ENCODE measurements at places on chromosomes 5 and 9.

- DNase-seq = no peak
Observed at GRCh38 chr5:73387149-73387591, 61.4 kb downstream of the FOXD1 start.

DNA sequence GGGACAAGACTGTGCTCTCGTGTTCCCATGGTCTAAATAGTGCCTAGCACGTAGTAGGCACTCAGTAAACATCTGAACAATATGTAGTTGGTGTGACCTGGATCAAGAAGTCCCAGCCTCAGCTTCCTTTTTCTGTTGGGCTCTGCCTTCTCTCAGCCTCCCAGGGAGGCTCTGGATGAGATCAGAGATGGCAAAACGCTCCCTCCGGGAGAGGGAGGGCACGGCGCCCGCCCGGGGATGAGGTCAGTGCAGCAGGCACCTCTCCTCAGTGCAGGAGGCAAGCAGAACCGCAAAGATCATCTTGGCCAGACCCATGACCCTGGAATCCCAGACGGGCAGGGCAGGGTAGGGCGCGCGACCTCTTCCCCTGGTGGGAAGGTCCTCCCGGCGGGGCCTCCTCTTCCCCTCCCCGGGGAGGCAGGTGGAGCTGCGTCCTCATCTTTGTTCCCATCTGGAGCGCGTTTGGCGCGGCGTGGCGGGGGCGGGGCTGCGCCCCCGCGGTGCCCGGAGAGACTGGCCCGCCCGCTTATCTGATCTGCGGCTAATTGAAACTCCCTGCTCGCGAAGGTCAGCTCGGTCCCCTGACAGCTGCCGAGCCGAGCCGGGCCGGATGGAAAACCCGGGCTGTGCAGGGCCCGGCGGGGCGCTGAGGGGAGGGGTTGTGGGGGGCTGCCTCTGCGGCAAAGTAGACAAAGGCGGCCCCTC, 60.9 kb downstream of the CXXC5 start:
- DNase-seq = no peak

DNA sequence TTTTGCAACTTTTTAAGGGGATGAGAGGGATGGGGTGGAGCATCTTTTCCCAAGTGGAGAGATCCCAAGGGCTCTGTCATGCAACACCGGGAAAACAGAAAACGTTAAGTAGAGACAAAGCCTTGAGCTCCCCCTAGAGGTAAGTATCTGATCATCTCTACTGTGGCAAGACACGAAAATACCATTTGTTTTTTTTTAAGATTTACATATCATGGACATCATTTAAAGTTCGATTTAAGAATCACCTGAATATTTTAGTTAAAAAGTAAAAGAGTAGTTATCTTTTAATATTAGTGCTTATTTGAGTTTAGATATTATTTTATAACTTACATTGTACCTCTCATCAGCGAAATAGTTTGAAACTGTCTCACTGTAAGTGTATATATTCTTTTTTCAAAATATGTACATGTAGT, 200.4 kb downstream of the LRRC70 start:
- no peak for DNase-seq

GRCh38 chr9:135771401-135772051, 69.5 kb downstream of the KCNT1 start:
- no peak for DNase-seq

GRCh38 chr9:107693625-107694326, 204.2 kb upstream of the KLF4 start:
- no peak for DNase-seq

GRCh38 chr5:120108586-120109248, 355.4 kb upstream of the PRR16 start:
- DNase-seq = no peak

GRCh38 chr5:142151436-142152383, 43.1 kb downstream of the NDFIP1 start:
- no peak for DNase-seq

DNA sequence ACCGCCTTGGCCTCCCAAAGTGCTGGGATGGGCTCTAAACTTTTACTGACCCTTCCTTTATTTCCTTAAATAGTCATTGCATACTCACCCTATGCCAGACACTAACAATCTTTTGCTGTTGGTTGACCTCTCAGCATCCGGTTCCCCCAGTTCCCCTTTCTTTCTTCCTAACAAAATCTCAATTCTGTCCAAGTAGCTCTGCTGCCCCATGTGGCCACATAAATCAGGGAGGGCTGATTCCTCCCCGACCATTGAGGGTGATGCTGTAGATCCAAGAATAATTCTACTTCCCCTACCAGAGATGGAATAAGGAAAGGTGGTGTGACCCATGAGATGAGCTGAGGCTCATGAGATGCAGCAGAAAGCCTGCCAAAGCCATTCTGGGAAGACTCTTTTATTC, 315.3 kb upstream of the MSX2 start:
- DNase-seq = no peak

- no peak for DNase-seq
Observed at GRCh38 chr5:149762958-149763630, 33.0 kb downstream of the PPARGC1B start.

DNA sequence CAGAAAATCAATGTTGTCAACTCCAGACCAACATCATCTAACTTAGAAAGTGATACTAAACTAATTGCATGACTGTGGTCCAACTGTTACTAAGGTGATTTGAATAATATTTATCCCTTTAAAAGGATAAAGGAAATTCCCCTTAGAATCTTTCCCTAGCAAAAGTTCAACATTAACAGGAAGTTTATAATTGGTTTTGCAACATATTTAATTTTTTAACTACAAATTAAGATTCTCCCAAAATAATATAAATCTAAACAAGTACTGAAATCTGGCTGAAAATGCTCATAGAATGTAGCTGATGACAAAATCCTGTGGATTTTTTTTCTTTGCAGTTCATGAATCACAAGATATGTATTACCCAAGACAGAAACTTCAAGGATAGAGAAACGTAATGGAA, 151.4 kb downstream of the LPAR1 start:
- no peak for DNase-seq

DNA sequence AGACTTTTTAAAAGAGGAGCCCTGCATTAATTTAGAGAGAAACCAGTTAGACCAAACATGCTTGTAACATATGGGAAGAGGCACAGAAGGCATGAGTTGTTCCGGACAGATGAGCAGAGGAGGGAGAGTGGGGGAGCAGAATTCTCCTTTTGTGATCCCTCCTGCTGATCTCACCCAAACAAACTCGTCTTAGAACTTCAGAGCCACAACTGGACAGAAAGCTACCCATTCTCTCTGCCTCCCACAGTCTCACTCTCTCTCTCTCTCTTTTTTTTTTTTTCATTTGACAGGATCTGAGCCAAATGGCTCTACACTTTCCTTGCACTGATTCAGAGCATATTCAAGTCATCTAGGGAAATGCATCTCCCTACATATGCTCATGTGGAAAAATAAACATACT, 196.0 kb upstream of the PAPPA start:
- DNase-seq = no peak

- DNase-seq = no peak
Observed at GRCh38 chr5:64678374-64678773, 11.9 kb upstream of the SHISAL2B start.

DNA sequence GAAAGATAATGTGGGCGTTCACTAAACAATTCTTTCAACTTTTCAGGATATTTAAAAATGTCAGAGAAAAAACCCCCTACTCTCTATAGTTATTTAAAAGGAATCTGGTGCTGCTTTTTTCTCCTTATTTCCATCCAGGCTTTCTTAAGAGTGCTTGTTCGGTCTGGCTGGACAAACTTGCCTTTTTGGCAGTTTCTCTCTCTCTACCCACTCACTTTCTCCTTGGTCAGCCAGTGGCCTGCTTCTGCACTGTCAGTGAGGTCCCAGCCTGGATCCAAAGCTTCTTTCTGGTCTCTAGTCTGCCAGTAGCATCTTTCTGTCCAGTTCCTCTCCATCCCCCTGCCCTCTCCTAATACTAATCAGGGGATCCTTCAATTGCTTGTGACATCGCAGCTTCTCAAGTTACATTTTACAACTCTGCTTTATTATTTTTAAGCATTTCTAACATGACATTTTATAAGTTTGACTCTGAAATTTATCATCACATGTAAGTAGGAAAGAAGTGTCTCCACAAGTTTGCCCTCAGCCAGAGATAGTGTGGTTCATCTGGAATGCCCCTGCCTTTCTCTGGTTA, 50.4 kb downstream of the PIK3R1 start:
- no peak for DNase-seq

GRCh38 chr5:172542651-172543131, 88.4 kb upstream of the SH3PXD2B start:
- no peak for DNase-seq

- DNase-seq = no peak
Observed at GRCh38 chr5:120465436-120465961, 1.4 kb downstream of the PRR16 start.

GRCh38 chr5:16384222-16384621, 81.4 kb downstream of the ZNF622 start:
- DNase-seq = no peak

DNA sequence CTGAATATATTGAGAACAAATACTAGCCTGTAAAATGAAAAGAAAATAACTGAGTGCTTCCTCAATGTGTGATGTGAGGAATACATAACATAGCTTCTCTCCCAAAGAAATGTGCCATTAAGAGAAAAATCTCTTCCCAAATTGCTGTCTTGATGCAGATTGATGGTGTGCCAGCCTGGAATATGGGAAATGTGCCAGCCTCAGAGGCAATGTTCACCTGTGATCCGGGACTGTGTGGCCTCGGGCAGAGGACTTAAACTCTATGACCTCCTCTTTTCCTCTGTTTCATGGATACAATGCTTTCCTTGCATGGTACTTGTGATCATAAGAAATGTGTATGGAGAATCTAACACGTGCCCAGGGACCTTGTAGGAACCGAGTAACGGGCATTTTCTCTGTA, 370.9 kb downstream of the DIRAS2 start:
- DNase-seq = no peak

DNA sequence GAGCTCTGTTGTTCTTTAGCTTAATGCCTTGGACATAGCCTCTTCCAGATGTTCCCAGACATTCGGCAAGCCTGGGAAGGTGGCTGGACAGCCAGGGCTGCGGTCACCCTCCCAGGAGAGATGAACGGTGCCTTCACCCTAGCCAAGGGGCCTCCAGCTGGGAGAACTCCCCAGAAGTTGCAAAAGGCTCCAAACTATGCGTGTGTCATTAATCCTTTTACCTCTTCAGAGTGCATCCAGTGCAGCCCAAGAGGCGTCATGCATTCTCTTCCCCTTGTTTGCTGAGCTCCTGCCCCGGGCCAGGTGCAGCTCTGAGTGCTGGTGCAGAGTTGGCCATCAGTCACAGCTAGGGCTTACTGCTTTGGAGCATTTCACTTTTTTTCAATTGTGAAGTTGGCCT, 22.8 kb downstream of the HMCN2 start:
- DNase-seq = no peak

- DNase-seq = no peak
Observed at GRCh38 chr9:71001780-71002386, 119.5 kb downstream of the TRPM3 start.

GRCh38 chr9:89621676-89622075, 16.9 kb downstream of the GADD45G start:
- no peak for DNase-seq
